ENCODE measurements at places on chromosomes 2 and 18. TPM values are rescaled to one million over a fixed set of nuclear protein-coding genes. Genes with fewer than 3 reads are reported as not detected.

- no peak for DNase-seq
These were observed 96.6 kb upstream of the NRP2 start for GRCh38 chr2:205585449-205586383.

BUB1 gene
- polyA plus RNA-seq = 0.22 TPM

DNA sequence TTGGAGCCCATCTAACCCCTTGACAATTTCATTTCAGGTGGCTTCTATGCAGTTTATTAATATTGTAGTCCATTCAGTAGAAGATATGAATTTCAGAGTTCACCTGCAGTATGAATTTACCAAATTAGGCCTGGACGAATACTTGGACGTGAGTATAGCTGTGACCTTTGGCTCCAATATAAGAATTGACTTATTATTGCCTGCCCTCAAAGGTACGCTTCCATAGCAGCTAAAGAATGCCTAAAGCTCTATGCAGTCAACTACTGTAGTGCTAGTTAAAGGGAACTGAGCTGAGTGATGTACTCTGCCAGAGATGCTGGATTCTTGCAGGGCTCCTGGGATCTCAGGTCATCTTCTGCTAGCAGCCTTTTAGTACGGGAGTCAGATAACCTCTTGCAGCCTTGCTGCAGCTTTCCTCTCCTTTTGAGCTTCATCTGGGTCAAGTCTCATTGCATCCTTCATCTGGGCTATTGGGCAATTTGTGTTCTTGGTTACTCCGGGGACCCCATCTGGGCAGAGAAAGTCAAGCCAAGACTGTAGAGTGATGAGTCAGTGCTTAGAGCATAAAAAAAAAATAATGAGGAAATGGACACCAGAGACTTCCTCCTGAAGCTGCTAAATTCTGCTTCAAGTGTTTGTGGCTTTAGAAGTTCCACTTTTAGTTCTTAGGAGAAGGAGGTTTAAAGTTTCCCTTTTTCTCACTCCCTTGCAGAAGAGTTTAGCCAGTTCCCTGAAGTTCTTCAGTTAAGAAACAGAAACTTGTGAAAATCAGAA lies 105.6 kb downstream of the PRPF40A start:
- DNase-seq = peak; percentile 62

FOXI3 gene
- polyA plus RNA-seq = not detected

GRCh38 chr2:72695676-72696075 lies 130.2 kb downstream of the EXOC6B start:
- DNase-seq = no peak

GAL3ST2 gene
- polyA plus RNA-seq = 0.14 TPM

HOXD13 gene
- polyA plus RNA-seq = not detected

DNA sequence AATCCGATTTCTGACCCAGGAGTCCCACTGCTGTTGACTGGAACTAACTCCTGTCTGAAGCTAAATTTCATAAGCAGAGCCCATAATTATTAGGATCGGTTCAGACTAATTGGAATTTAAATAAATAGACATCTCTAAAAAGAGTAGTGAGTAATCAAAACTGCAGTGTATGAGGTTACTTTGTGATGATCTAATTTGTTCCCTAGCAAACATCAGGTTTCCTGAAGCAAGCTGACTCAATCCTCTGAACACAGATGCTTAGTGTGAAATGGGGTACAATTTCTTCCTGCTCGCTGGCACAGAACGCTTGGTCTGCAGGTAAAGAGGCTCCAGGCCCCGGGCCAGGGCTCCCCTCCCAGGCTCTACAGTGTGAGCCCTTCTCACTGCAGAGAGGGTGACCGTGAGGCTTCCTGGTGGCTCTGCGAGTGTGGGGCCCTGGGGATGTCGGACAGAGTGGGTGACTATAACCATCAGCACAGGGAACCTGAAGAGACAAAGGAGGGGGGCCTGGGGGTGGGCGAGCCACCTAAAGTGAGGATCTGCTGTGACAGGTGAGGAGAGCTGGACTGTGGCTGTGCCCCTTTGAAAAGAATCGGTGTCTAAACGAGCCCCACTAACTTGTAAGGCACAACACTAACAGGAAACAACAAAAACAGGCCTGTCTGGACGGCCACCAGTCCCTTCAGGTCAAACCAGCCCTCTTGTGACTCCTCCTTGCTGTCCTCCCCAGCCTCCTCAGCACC lies 20.2 kb downstream of the CHST10 start:
- DNase-seq = no peak
